ENCODE measurements at places on chromosomes 16 and 17. TPM values are rescaled to one million over a fixed set of nuclear protein-coding genes. Genes with fewer than 3 reads are reported as not detected.

DNA sequence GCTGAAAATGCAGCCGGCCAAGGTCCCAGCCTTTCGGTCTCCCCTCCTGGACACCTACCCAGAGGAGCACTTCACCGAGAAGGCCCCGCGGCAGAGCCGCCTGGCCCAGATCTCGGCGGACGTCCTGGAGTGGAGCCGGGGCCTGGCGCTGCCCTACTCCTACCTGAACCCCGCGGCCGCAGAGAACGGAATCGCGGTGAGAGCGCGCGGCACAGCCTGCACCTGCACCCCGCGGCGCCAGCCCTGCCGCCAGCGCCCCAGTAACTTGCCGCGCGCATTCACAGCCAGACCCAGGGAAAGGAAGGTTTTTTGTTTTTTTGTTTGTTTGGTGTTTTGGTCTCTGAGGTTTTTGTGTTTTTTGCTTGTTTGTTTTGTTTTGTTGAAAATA is 15.2 kb downstream of the ALOX12B start:
- no peak for DNase-seq

DNA sequence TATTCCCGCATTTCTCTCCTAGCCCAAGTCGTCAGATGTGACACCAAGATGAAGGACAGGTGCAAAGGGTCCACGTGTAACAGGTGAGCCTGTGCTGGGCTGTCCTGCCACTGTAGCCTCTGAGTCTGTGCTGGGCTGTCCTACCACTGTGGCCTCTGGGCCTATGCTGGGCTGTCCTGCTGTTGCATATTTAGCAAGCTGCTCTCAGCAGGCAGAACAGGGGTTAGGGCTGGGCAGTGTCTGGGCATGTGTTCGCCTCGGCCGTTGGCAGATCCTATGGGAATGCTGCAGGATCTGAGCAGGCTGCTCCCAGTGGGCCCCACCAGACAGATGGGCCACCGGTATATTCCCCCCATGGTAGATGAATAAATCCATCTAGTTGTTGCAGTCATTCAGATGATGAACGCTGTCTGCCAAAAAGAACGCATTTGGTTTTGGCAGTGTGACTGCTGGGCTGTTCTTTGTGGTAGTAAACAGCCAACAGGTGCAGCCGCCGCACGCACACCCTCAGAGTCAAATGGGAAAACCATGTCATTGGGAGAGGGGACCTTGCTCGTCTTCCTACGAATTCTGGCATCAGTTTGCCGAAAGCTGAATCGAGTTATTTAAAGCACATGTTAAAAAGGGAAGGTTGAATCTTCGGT is 49.2 kb downstream of the CRISPLD2 start:
- DNase-seq, result no peak

- no peak for DNase-seq
Observed at GRCh38 chr17:79837888-79838521, 1.2 kb downstream of the CBX4 start.

GRCh38 chr16:29962344-29962994 is 590 bp downstream of the TMEM219 start:
- DNase-seq, result no peak

GRCh38 chr16:88008840-88009239 is 57.6 kb downstream of the BANP start:
- DNase-seq, result no peak

DNA sequence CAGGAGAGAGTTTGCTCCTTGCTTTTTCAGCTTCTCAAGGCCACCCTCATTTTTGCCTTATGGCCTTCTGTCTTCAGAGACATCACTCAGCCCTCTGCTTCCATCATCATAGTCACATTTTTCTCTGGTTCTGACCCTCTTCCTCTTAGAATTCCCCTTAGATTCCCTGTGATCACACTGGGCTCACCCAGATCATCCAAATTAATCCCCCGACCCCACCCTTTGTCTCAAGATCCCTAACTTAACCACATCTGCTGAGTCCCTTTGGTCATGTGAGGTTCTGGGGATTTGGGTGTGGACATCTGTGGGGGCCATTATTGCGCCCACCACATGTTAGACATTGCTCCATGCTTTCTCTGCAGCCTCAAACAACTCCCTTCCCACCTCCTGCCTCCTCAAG is 323.4 kb downstream of the CPPED1 start:
- no peak for DNase-seq

DNA sequence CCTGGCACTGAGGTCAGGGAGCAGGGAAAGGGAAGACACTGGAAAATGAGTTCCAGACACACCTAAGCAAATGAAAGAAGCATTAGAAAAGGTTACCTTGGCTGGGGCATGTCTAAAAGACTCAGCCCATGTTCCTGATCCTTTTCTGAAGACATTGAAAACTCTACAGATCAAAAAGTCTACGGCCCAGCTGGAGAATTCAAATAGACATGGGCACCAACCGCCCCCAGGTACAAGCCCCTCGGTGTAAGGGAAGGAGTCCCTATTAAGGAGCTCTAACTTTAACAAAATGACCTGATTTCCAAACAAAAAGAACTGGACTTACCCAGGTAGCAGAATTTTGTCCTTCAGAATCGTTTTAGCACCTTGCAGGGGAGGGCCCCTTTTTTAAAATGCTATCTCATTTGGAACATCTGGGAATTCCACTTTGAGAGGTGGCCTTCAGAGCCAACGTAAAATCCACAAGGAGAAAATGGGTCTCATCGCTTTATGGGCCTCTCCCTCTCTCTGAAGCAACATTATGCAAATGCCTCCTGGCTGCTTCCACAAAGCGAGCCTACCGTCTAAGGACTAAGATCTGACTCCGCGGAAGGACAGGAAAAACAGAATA is 43.6 kb upstream of the RBFOX3 start:
- no peak for DNase-seq

DNA sequence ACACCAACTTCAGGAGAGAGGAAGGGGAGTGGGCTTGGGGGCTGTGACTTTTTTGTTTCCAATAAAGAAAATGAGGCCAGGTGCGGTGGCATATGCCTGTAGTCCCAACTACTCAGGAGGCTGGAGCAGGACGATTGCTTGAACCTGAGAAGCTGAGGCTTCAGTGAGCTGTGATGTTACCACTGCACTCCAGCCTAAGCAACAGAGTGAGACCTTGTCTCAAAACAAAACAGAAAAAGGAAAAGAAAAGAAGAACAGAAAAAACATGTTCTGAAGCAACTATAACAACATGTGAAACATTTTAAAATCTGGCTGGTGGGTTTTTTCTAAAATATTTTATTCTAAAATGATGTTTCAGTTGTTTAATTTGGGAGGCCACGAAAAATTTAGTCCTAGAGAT is 554.0 kb upstream of the ZFHX3 start:
- DNase-seq, result no peak

Gene KRTAP16-1
- total RNA-seq, result not detected

DNA sequence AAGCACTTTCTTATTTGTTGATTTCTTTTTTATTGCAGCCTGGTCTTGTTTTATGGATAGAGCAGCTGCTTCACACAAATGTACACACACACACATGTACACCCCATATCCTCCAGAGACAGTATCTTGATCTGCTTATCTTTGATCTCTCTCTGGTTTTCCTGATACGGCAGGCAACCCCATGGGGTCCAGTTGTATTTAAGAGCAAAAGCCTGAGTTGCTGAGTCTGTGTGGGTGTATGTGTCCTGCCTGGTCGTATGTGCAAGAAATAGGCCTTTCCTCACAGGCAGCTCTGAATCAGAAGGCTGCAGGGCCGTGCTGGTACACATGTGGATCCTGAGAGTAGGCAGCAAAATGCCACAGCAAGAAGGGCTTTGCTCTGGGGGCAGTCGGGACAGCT is 14.6 kb upstream of the LGALS9 start:
- DNase-seq, result no peak

DNA sequence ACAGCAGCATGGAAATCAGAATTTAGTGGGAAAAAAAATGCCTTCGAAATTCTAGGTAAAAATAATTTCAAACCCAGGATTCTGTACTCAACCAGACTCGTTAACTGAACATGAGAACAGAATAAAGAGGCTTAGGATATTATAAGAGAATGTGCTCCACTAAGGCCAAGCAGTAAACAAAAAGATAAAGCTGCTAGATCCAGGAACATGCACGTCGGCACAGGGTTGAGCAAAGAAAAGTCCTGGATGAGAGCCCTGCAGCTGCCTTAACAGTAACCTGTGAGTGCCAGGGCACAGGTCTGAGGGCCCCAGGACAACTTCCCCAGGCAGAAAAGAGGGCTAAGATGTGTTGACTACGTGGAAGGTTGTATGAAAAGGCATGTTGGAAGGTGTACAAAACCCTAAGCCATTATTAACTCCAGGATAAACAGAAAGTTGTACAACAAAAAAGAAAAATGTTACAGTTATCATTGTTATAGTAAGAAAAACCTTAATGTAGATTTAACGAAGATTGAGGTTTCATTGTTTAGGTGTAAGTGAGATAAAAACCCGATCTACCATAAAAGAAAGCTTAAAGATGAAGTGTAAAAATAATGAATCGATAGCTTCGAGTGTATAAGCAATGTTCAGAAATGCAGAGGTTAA is 42.3 kb upstream of the RBFOX3 start:
- no peak for DNase-seq

DNA sequence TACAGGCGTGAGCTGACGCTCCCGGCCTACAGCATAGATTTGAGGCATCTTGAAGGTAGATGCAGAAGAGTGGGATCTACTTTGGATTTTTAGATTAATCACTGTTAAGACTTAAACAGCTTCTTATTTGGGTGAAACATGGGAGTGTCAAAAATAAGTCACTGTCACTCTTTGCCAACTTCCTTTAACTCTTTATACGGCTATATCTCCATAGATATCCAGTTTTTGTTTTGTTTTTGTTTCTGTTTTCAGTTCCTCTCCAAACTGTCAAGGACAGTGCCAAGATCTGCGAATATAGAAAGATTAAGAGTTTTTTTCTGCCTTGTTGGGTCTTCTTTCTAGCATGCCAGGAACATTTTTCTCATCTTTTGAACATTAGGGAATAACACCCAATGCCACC is 706.1 kb downstream of the WWOX start:
- no peak for DNase-seq

Gene HAS3
- total RNA-seq, result 33.2 TPM

GRCh38 chr17:70307430-70308225 is 138.3 kb downstream of the KCNJ2 start:
- no peak for DNase-seq

DNA sequence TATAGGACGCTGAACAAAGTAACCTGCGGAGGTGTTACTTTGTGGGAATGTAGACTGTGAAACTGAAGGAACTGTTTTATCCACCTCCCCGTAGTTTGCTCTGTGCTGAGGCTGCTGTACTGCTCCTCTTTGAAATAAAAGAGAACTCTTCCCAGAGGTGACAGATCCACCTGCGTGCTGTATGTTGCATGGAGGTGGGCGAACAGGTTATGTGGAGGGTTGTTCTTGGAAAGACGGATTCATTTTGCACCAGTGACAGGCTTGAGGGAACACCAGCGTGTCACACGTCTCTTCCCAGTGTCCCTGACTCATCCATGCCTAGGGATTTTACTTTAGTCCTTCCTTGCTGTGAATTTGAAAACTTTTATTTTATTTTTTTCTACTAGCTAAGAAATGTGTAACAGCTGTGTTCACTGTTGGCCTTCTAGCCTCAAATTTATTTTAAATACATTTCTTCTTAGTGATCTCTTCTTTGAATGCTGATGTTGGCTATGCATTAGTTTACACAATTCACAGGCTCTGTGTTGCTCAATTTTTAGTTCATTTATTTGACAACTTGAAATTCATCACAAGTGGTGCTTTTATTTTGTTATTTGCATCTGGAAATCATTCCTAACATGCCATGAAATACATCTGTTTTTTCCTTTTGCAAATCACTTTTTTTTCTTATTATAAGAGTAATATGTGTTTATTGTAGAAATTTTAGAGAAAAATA is 512.4 kb downstream of the CDH13 start:
- no peak for DNase-seq

Gene LGALS9
- total RNA-seq, result 93.1 TPM

DNA sequence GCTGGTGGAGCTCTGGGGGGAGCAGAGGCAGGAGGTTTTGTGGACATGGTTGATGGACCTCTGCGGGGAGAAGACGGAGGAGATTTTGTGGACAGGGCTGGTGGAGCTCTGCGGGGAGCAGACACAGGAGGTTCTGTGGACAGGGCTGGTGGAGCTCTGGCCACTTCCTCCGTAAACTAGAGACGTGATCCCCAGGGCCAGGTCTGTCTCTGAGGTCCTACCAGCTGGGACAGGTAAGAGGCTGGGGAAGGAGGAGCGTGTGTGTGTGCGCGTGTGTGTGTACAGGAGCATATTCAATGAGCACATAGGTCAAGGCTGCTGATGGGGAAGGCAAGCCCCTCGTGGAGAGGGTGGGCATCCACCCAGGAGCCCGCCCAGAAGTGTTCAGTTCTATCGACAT is 20.6 kb downstream of the RPH3AL start:
- DNase-seq, result no peak

DNA sequence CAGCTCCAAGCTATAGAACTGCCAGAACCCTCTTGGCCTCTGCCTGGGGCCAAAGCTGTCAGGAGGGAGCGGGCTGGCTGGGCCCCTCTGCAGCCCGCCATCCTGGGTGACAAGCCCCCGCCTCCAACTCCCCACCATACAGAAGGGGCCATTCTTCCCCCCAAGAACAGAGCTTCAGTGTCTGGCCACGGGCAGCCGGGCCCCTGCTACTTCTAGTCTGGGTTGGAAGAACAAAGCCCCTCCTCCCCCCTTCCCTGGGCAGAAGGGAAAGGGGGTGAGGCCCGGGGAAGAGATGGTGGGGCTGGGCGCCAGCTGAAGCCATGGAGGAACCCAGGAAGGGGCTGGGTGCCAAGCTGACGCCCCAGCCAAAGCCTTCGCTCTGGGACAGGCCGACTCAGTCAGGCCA is 9.0 kb downstream of the NAT9 start:
- DNase-seq, result no peak

Gene VAT1
- 156 TPM for total RNA-seq

Gene BANP
- total RNA-seq, result 47.5 TPM

DNA sequence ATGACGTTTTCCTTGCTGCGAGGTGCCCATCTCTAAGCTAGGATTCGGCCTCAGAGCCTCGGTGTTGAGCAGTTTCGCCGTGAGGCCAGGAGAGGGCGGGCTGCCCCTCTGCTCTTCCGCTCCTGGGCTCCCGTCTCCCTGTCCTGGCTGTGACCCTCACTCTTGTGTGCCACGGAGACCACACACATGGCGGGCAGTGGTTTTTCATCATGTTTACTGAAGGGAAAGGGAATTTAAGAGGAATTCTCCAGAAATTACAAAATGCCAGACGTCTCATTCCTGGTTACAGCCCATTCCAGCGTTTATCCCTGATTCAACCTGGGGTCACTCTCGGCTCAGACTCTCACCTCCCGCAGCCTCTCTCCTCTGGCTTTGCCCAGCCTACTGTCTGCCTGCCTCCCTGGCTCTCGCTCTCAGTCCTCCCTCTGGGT is 96.8 kb upstream of the ELAC2 start:
- no peak for DNase-seq

DNA sequence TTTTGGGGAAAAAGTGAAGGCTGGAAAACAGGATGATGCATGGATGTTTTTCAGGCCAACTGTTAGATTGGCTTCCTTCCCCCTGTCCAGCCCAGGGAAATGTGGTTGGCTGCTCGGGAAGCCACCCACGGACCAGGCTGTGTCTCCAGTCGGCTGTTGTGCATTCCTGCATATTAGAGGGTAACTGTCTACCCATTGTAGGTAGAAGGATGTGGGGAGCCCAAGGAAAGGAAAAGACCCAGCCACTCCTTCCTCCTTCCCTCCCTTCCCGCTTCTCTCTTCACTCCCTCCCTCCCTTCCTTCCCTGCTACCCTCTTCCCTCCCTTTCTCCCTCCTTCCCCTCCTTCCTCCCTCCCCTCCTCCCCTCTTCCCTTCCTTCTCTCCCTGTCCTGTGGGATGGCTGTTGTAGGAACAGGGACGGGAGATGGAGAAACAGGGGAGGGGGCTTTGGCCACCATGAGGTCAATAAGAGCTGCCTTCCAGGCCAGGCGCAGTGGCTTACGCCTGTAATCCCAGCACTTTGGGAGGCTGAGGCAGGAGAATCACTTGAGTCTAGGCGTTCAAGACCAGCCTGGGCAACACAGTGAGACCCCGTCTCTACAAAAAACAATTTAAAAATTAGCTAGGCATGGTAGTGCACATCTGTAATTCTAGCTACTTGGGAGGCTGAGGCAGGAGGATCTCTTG is 16.9 kb downstream of the SYT17 start:
- no peak for DNase-seq

Data from Calu3 (cell line).